Stimulated activated CD8-positive, alpha-beta memory T cell treated with anti-CD3 and anti-CD28 coated beads, Interleukin-7, amount 100 ng/mL, for 1 hour (primary cell): ENCODE measurements at places on chromosomes 11 and 22.

DNA sequence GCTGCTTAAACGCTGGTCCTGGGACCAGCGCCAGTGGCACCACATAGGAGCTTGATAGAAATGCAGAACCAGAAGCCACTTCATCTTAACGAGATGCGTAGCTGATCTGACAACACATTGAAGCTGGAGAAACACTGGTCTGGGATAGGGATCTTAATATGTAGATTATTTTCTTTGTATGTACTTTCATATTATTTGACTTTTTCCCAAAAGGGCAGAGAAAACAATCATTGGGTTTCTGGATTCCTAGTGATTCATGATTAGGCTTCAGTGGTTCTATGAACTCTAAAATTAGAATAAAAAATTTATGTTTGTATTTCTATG is 12.3 kb downstream of the MPEG1 start:
- DNase-seq = no peak

DNA sequence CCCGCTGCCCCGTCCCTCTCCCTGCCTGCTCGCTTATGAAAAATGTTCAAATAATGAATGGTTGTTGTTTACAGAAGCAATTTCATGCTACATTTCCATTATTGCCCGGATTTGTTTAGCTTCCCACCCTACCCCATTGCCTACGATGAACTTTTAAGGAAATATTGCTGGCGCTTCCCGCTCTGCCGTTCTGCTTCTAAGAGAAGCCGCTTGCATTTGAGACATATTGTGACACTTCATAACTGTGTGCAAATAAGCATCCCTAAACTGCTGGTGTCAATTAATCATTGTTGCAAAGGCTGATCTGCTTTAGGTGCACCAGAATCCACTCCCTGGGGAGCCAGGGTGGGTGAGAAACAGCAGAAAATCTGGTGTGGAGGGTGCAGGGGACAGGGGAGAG is 52.3 kb upstream of the LMO1 start:
- no peak for DNase-seq

DNA sequence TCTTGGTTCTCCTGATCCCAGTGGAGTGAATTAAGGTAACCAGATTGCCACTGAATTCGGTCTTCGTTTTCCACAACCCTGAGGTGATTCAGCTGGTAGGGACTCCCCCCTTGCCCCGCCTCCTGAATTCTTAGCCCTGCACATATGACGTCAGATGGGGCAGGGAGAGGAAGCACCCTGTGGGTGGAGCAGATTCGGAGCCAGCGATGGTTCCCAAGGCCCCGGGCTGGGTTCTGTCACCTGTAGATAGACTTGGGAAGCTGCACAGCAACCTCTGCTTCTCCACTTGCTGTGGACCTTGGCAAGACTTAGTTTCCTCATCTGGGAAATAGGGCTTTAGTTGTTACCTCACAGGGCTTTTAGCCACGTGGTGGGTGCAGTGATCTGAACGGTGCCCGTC is 67.8 kb downstream of the CTTN start:
- DNase-seq = no peak

DNA sequence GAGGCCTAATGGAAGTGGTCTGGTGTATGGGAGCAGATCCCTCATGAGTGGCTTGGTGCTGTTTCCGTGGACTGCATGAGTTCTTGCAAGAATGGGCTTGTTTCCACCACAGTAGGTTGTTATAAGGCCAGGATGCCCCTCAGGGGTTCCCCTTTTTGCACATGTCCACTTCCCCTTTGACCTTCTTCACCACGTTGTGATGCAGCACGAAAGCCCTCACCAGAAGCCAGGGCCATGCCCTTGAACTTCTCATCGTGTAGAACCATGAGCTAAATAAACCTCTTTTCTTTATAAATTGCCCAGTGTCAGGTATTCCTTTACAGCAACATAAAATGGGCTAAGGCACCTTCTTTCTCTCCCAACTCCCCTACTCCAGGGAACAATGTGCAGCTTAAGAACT is 2.8 kb upstream of the NARS2 start:
- no peak for DNase-seq

- no peak for DNase-seq
Observed at GRCh38 chr11:6856871-6857270, 6.0 kb upstream of the OR10A2 start.

GRCh38 chr22:42314709-42315391 is 44.4 kb upstream of the TCF20 start:
- no peak for DNase-seq

- no peak for DNase-seq
Observed at GRCh38 chr22:23101524-23101923, 31.2 kb downstream of the GNAZ start.

DNA sequence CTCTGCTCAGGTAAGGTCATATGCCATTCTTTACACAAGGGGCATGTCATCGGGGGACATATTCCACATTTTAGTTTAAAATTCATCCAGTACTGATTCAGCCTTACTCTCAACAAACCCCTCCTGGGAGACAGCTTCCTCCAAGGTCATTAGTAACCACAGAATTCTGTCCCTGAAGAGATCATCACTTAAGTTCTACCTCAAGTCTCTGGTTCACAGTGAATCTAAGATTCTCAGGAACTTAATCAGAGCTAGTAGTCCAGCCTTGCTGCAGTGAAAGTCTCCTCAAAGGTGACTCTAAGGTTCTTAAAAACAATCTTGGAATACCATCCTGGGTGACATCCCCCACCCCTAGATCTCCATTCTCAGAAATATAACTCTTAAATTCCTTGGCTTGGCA is 18.9 kb upstream of the GDPD4 start:
- DNase-seq = no peak

- no peak for DNase-seq
Observed at GRCh38 chr11:32115446-32115845, 24.6 kb downstream of the RCN1 start.

GRCh38 chr11:74670171-74670570 is 61.1 kb downstream of the CHRDL2 start:
- DNase-seq = no peak

DNA sequence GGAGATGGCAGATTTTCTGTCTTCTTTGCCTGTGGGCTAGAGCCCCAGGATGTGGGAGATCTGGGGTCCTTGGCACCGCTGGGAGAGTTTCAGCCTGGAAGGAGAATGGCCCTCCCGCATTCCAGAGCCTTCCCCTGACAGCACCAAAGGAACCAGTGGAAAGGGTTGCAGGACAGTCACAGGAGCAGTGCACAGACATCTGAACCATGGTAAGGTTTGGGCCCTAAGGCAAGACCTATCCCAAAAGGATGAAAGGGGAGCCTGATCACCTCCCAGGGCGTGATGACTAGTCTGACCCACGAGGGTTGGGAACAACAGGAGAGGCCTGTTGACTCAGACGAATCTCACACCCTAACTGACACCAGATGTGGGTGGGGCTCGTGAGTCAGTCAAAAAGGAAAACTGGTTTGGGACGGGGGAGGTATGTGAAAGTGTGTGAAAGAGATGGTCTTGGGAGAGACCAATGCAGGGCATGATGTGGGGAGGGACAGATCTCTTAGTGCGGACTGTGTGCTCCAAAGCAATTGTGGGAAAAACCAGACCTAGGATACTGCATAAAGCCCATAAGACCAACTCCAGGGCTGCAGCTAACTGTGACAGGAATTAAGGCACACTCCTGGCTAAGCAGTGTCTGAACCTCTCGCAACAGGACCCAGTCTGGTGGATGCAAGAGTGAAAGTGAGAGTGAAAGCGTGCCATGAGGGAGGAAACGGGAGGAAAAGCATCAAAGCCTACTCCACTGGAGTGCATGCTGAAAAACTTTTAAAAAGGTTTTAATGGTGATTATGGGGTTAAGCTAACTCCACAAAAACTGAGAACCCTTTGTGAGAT is 39.1 kb upstream of the GLYAT start:
- DNase-seq = no peak

- DNase-seq = peak; percentile 13
Observed at GRCh38 chr11:10809373-10810160, 841 bp upstream of the EIF4G2 start.

DNA sequence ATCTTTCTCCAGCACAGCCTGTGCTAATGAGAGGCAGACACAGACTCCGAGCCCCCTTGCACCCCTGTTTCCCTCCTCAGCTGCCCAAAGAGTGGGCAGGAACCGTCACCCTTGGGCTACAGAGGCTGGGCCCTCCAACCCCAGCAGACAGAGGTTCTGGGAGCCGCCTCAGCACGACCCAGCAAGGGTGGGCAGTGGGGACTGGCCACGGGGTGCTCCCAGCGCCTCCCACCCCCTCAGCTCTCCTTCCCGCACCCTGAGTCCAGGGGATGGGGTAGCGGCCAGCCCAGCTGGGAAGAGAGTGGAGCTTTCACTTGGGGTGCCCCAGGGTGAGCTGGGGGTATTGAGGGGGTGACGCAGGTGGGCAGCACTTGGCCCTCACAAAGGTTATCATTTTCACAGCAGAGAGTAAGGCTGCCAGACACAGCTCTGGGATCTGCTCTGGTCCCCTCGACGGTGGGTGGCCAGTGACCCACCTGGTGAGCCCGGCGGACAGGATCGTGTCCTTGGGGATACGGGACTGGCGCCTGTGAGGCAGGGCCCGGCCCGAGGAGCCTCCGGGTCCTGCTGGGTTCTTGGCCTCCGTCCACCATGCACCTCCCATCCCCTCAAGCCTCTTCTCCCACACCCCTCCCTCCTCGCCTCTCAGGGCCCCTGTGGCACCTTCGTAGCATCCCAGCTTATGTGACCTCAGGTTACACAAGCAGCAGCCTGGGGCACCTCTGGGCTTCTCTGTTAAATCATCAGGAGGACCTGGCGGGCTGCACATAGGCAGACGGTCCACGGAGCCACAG is 14.4 kb upstream of the BRSK2 start:
- no peak for DNase-seq

DNA sequence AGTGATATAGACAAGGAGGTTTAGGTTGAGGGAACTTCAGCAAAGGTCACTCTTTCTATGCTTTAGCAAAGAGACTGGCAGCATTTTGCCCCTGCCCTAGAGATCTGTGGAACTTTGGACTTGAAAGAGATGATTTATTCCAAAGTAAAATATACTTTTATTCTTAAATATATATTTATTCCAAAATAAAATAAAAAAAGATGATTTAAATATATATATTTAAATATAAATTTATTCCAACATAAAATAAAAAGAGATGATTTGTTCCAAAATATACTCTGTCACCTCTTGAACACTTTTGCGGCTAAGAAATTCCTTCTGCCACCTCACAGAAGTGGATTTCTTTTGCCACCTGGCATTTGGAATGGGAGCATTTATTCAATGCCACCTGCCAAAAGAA is 521.3 kb upstream of the CHORDC1 start:
- no peak for DNase-seq

DNA sequence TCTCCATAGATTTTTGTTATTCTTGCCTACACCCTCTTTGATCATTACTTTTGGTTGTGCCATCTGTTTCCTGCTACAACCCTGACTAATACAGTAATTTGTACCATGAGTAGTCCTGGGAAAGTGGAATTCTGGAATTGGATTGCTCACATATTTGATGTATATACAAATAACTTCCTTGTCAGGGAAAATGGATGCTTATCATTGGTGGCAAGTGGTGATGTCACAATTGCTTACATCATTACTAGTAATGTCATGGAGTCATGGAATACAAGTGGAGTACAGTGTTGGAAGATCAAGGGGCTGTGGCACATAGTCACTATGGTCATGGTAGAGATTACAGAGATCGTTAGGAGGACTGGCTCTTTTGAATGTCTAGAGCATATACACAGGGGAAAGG is 24.4 kb downstream of the AASDHPPT start:
- no peak for DNase-seq

DNA sequence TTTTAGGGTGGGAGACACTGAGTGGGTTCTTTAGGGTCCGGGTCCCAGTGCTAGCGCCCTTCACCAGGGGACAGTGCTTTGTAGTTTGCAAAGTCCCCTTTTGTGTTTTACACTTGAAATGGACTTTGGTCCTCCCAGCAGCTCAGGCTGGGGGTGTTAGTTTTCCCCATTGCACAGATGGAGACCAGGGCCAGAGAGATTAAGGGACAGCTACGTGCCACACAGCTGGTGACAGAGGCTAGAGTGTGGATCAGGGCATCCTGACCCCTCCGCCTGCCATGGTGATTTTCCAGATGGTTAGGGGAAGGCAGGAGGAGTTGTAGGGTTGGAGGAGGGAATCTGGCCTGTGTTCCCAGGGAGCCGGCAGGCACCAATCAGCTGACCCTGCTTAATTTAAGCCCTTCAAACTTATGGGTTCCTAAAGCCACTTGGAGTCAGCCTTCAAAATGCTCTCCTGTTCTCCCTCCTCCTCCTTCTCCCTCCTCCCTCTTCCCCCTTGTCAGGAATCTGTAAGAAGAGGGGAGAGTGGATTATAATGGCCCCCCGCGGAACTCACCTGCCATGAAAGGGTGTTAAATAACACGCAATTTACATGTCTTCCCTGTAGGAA is 22.5 kb upstream of the MPPED1 start:
- DNase-seq = no peak

DNA sequence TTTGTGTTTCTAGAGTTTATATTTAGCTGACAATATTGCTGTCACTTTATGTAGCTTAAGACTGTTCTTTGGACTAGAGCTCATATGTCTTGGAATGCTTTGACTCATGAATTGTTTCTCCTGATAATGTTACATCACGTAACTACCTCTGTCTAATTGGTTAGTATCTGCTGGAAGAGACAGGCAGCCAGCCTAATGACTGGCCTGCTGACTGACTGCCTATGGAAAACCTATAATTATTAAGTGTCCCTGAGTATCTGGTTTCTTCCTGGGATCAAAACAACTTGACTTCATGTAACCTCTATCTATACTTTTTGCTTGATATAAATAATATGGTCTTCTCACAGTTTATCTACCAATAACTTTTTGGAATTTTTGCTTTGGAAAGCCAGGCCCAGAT is 9.4 kb downstream of the SOX6 start:
- no peak for DNase-seq

DNA sequence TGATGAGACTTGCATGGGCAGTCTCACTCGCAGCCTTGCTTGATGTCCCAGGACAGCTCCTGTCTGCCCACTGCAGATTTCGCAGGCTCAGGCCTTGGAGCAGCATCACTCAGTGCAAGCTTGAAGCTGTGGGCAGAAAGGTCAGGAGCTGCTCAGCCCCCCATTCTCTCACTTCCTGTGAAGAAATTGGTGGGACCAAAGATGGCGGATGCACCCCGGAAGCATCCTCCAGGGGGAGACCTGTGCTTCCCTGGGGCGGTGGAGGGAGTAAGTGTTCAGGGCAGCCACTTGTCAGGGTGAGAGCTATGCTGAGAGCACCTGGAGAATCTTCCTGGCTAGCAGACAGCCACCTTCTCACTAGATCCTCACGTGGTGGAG is 11.3 kb downstream of the PLAAT2 start:
- no peak for DNase-seq

GRCh38 chr11:104214517-104214916 is 50.6 kb upstream of the PDGFD start:
- no peak for DNase-seq
